ENCODE measurements at places on chromosomes 16 and 17.

DNA sequence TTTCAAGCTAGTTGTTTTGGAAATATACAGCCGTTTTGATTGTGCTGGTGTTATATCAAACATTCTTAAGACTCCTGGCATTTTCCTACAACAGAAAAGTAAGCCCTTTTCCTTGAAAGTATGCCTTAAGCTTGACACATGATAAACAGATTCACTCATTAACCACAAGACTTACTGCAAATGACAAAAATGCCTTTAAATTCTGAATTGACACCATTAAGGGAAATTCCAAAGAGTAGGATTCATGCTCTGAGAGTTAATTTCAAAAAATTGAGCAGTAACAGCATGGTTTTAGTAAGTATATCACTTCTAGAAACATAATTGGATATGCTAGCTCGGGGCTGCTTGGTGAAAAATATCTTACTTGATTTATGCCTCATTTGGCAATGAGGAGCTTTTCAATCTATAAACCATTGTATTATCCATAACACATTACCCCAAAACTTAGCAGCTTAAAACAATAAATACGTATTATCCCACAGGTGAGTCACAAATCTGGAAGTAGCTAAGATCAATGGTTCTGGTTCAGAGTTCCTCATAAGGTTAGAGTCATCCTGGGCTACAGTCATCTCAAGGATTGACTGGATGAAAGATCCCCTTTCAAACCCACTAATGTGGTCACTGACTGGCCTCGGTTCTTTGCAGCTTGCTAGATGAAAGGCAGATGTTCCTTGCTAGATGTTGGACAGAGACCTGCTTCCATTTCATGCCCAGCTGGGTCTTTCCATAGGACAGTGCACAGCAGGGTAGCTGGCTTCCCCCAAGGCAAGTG is 8.2 kb upstream of the PHAF1 start:
- no peak overlapping the region for H3K27ac ChIP-seq
- peaks cover 2% of the 10 kb centered on the region for H3K4me1 ChIP-seq

GRCh38 chr17:33241390-33241789 is 51.7 kb downstream of the ASIC2 start:
- no peak for DNase-seq
- no peak overlapping the region for H3K27ac ChIP-seq
- no peaks in the 10 kb centered on the region for H3K27me3 ChIP-seq
- H3K4me3 ChIP-seq = no peak overlapping the region
- H3K36me3 ChIP-seq = no peaks in the 10 kb centered on the region

GRCh38 chr17:5355421-5356129 is 63.9 kb downstream of the NUP88 start:
- no peak for DNase-seq
- H3K36me3 ChIP-seq = peaks cover 30% of the 10 kb centered on the region
- H3K27ac ChIP-seq = no peak overlapping the region
- H3K27me3 ChIP-seq = no peaks in the 10 kb centered on the region

- DNase-seq = no peak
- no peak overlapping the region for H3K4me3 ChIP-seq
- H3K27me3 ChIP-seq = peaks cover 8% of the 10 kb centered on the region
- H3K36me3 ChIP-seq = no peaks in the 10 kb centered on the region
- H3K27ac ChIP-seq = no peak overlapping the region
Observed at GRCh38 chr17:70100983-70101382, 26.0 kb downstream of the KCNJ16 start.

- no peak overlapping the region for H3K27ac ChIP-seq
- no peak for DNase-seq
- H3K4me1 ChIP-seq = no peaks in the 10 kb centered on the region
- H3K27me3 ChIP-seq = peaks cover 12% of the 10 kb centered on the region
Observed at GRCh38 chr17:58783380-58783779, 27.7 kb downstream of the PPM1E start.

DNA sequence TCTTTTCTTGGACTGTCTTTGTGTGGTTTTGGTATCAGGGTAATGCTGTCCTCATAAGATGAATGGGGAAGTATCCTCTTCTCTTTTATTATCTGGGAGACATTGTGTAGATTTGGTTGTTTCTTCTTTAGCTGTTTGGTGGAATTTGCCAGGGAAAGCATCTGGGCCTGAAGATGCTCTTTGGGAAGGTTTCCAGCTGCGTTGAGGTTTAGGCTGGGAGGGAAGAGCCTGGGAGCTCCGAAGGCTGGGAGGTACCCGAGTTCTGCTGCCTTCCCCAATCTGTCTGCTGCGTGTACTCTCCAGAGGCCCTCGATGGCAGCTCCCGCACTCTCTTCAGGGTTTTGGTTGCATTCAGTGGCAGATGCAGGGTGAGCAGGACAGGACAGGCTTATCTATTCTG is 25.6 kb upstream of the CRISPLD2 start:
- H3K27me3 ChIP-seq = no peaks in the 10 kb centered on the region
- no peak overlapping the region for H3K27ac ChIP-seq
- H3K4me1 ChIP-seq = no peaks in the 10 kb centered on the region
- H3K36me3 ChIP-seq = no peaks in the 10 kb centered on the region
- DNase-seq = no peak
- no peak overlapping the region for H3K4me3 ChIP-seq

- H3K27me3 ChIP-seq = peaks cover 10% of the 10 kb centered on the region
- no peak overlapping the region for H3K4me3 ChIP-seq
- no peaks in the 10 kb centered on the region for H3K36me3 ChIP-seq
- no peak for DNase-seq
Observed at GRCh38 chr17:33873201-33873617, 381.9 kb upstream of the CCL2 start.

DNA sequence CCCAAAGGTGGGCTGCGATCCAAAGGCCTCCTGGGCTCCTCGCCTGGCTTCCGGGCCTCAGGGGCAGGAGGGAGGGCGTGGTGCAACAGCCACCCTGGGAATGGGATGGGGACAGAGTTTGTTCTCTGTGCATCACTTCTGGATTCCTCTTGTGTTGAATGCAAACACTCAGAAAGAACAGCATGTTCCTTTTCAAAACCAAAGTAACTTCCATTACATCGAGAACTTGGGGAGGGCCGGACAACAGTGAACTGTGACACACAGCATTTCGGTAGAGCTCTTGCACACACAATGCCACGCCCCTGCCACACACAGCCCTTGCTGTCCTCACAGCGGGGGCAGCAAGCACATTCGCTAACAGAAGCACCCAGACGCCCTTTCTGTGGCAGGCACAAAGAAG is 36.1 kb upstream of the FASN start:
- H3K27me3 ChIP-seq = no peaks in the 10 kb centered on the region
- H3K4me3 ChIP-seq = no peak overlapping the region
- no peak for DNase-seq

- peak overlapping the region; percentile 67 for H3K27ac ChIP-seq
- peak overlapping the region; percentile 59 for H3K4me3 ChIP-seq
- H3K36me3 ChIP-seq = peaks cover 39% of the 10 kb centered on the region
- H3K4me1 ChIP-seq = peaks cover 69% of the 10 kb centered on the region
- DNase-seq = peak; percentile 62
Observed at GRCh38 chr17:39813631-39814030, 50.5 kb downstream of the IKZF3 start.

DNA sequence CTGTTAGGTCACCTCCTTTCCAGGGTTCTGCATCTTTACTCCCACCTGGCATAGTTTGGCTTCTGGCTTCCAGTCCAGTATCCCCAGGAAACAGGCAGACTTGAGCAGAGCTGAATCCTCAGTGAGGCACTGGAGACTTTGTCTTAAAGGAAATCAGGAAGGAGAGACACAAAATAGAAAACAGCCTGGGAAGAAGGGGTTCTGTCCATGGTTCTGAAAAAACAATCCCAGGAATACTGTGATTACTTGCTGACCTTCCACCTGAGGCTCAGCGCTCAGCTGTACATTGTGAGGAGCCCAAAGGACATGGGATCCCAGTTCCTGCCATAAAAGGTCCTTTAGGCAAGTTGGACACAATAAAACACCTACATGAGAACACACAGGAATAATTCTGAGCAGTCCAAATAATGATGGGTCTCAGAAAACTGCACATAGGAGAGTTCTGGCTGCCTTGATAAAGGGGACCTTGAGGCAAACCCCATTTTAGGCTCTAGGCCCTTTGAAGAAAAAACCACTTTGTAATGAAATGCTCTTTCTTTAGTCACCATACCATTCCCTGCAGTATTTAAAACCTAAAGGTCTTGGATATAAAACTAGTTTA is 81.4 kb upstream of the CRHR1 start:
- no peaks in the 10 kb centered on the region for H3K36me3 ChIP-seq
- peaks cover 29% of the 10 kb centered on the region for H3K27me3 ChIP-seq
- no peak overlapping the region for H3K27ac ChIP-seq
- no peak overlapping the region for H3K4me3 ChIP-seq
- H3K4me1 ChIP-seq = no peaks in the 10 kb centered on the region
- no peak for DNase-seq

DNA sequence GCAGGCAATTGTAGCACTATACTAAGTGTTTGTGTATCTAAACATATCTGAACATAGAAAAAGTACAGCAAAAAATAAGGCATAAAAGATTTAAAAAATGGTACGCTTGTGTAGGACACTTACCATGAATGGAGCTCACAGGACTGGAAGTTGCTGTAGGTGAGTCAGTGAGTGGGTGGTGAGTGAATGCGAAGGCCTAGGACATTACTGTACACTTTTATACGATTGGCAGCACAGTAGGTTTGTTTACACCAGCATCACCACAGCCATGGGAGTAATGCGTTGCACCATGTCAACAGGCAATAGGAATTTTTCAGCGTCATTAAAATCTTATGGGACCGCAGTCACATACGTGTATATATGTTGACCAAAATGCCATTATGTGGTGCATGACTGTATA is 45.6 kb downstream of the DNAH9 start:
- no peaks in the 10 kb centered on the region for H3K4me1 ChIP-seq
- no peak overlapping the region for H3K27ac ChIP-seq
- H3K4me3 ChIP-seq = no peak overlapping the region

- no peaks in the 10 kb centered on the region for H3K36me3 ChIP-seq
- no peak overlapping the region for H3K4me3 ChIP-seq
Observed at GRCh38 chr16:85234310-85235204, 122.3 kb upstream of the CIBAR2 start.

DNA sequence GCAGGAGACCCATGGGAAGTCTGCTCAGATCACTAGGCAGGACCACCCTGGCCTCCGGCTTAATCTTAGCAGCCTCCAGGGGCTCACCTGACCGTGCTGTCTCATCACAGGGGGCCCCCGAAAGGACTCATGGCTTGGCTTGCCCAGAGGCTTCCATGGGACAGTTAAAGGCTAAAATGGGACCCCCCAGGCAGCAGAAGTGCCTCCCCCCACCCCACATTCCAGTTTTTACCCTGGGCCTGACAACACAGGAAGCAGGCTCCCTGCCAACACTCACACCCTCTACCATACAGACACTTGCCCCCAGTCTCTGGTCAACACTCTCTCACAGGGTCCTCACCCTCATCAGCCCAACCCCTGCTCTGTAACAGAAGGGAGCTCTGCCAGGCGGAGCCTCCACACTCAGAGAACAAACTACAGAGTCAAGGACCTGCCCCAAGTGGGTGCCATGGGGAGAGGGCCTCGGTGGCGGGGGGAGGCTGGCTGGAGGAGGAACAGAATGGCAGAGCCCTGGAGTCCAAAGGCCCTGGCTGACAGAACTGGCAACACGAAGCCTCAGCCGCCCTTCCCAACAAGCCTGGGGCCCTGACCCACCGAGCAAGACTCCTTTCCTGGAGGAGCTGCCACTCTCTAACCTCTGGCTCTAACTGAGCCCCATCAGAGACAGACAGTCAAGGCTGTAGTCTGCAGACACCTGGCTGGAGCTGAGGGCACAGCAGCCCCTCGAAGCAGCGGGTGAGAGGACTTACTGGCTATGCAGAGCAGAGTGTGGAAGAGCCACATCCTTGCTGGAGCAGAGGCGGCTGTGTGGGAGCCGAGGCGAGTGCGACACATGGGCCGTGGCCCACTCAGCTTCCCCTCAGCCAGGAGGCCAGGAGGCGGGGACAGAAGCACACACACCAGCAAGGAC is at the start of gene ITGAE:
ITGAE (minus strand) TSS at position 827 of the 910 bp plus-strand sequence; CDS start at position 783, 44 bp downstream.
- no peaks in the 10 kb centered on the region for H3K27me3 ChIP-seq
- no peak for DNase-seq
- H3K36me3 ChIP-seq = peaks cover 6% of the 10 kb centered on the region
- no peak within 1 kb of the TSS for H3K27ac ChIP-seq
- H3K4me1 ChIP-seq = peaks cover 45% of the 10 kb centered on the region

DNA sequence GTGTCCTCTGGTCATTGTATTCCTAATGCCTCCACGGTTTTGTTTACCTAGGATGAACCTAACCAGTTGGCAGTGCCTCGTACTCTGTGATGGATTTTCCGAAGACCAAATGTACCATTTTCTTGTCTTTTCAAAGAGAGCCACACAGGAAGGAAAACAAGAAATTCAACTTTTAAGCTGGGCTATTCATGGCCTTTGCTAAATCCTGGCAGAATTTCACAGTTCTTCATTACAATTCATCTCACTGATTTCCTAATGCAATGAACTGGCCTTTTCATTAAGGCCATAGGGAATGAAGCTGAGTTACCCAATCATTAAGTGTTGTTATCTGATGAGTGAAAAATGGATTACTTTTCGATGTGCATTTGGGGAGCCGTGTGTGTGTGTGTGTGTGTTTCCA is 7.9 kb upstream of the KCNJ16 start:
- no peak for DNase-seq
- H3K4me1 ChIP-seq = no peaks in the 10 kb centered on the region
- H3K4me3 ChIP-seq = no peak overlapping the region
- no peak overlapping the region for H3K27ac ChIP-seq
- no peaks in the 10 kb centered on the region for H3K36me3 ChIP-seq

DNA sequence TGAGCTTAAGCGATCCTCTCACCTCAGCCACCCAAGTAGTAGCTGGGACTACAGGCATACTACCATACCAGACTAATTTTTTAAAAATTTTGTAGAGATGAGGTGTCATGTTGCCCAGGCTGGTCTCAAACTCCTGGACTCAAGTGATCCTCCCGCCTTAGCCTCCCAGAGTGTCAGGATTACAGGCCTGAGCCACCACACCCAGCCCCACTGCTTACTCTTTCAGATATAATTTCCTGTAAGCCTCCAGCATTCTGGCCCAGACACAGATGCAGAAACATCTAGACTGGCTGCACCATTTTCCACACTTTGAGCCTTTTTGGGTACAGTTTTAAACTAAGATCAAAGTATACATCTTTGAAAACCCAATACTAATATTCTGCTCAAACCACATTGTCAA is 8.4 kb upstream of the WSB1 start:
- no peak for DNase-seq
- no peak overlapping the region for H3K27ac ChIP-seq
- H3K4me3 ChIP-seq = no peak overlapping the region

- H3K36me3 ChIP-seq = no peaks in the 10 kb centered on the region
- no peak overlapping the region for H3K27ac ChIP-seq
- H3K27me3 ChIP-seq = no peaks in the 10 kb centered on the region
- H3K4me1 ChIP-seq = no peaks in the 10 kb centered on the region
- H3K4me3 ChIP-seq = no peak overlapping the region
Observed at GRCh38 chr16:83403761-83404160, 404.0 kb upstream of the HSBP1 start.

DNA sequence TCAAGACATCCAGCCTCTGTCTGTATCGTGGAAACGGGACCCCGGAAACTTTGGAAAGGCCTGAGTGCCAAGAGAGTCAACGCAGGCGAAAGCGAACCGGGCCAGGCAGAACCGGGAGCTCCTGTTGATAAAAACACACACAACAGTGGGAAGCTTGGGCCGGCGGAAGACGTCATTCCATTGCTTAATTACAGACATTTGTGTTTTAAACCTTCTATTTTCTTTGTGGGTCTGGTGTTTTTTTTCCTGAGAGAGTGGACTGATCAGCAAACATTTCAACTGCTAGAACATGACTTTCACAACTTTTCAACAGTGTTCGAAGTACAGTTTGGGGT is 878 bp upstream of the RNF157 start:
- peak overlapping the region; percentile 77 for H3K4me3 ChIP-seq
- no peak for DNase-seq
- H3K36me3 ChIP-seq = peaks cover 33% of the 10 kb centered on the region
- H3K4me1 ChIP-seq = peaks cover 77% of the 10 kb centered on the region

- H3K4me3 ChIP-seq = no peak overlapping the region
- DNase-seq = no peak
- H3K27me3 ChIP-seq = peaks cover 34% of the 10 kb centered on the region
- no peaks in the 10 kb centered on the region for H3K4me1 ChIP-seq
Observed at GRCh38 chr17:45687594-45687993, 96.5 kb upstream of the CRHR1 start.
